Epithelial cell of proximal tubule (primary cell): ENCODE measurements at places on chromosomes 13 and 19.

- DNase-seq = no peak
Observed at GRCh38 chr13:95433537-95433936, 119.0 kb upstream of the CLDN10 start.

- DNase-seq = no peak
Observed at GRCh38 chr13:80508031-80508430, 167.1 kb upstream of the SPRY2 start.

DNA sequence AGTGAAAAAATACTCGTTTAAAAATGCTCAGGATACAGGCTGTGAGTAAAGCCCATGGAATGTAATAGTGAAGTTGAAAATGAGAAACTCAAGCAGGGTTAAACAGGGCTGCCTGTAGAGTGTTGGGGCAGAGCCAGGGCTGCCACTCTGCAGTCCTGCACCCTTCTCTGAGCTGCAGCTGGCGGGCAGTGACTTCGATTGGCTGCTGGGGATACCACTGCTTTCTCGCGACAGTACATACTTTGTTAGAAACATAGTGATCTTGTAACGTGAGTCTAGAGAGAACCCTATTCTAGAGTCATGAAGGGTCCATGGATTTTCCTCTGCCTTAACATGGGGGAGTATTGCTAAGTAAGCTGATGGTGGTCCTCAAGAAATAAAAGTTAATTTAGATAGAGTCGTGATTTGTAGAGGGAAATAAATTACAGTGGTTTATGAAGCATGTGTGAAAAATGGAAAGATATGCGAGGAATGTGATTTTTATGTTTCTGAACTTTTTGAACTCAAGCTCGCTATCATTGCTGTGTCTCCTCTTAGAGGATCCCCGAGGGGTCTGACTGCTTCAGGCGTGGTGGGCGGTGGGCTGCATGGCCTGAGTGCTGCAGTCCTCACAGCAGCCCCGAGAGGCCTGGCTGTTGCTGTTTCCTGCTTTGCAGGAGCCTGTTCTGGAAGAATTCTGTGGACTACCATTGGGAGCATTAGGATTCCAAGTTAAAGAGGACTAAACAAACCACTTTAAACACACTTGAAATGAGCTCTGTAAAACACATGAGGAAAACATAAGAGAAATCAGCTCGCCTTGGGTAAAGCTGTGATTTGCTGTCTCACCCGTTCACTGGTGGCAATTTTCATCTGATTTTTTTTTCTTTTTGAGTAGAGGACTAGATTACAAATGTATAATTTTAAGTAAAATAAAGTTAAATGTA, 95.7 kb downstream of the ARHGEF7 start:
- DNase-seq = no peak

GRCh38 chr19:30214651-30215051, 157.5 kb upstream of the ZNF536 start:
- DNase-seq = no peak

DNA sequence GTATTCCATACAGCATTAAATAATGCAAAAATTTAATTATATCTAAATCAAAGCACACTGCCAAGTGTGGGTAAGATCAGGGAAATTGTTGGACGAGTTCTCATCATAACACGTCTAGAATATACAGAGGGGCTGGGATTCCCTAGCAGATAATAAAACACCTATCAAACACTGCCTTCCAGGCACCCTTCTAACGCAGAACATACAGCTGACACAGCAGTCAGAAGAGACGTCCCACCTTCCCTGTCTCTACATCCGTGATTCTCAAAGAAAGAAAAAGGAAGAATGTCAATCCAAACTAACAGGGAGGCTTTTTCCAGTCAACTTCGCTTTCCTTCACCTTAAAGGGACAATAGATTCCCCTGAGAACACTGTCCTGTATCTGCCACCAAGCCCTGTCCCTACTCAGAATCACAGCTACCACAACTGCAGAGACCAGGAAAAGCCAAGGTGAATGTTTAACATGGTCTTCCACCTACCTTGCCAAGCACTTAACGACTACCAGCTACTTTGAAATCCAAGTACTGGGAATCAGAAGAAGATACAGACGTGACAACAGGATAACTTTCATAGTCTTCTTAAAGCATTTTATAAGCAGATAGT, 38.5 kb downstream of the TBC1D4 start:
- DNase-seq = no peak

- no peak for DNase-seq
Observed at GRCh38 chr19:42270346-42271044, 1.4 kb downstream of the CIC start.

GRCh38 chr13:69292789-69293425, 814.7 kb upstream of the ATXN8OS start:
- no peak for DNase-seq

- no peak for DNase-seq
Observed at GRCh38 chr19:38665950-38666662, 18.7 kb downstream of the ACTN4 start.

DNA sequence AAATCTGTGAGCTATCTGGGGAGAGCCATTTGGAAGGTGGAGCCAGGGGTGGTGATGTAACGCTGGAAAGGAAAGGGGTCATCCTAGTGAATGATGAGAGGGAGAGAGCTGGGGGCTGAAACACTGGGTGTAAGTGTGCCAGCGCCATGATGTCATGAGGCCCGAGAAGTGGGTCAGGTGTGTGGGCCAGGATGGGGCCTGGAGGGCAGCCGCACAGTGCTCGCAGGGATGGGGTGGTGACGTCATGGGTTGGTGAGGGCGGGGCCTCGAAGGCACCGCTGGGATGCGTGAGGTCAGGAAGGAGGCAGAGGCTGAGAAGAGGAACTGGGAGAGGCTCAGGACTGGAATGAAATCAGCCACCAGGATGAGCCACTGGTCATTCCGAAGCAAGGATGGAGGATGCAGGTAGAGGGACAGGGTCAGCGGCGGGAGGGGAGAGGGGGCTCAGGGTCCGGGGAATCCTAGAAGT, 4.4 kb downstream of the CCDC61 start:
- no peak for DNase-seq

- DNase-seq = no peak
Observed at GRCh38 chr19:29711584-29712132, 3.4 kb downstream of the C19orf12 start.

- no peak for DNase-seq
Observed at GRCh38 chr13:71303144-71303543, 563.9 kb downstream of the DACH1 start.

DNA sequence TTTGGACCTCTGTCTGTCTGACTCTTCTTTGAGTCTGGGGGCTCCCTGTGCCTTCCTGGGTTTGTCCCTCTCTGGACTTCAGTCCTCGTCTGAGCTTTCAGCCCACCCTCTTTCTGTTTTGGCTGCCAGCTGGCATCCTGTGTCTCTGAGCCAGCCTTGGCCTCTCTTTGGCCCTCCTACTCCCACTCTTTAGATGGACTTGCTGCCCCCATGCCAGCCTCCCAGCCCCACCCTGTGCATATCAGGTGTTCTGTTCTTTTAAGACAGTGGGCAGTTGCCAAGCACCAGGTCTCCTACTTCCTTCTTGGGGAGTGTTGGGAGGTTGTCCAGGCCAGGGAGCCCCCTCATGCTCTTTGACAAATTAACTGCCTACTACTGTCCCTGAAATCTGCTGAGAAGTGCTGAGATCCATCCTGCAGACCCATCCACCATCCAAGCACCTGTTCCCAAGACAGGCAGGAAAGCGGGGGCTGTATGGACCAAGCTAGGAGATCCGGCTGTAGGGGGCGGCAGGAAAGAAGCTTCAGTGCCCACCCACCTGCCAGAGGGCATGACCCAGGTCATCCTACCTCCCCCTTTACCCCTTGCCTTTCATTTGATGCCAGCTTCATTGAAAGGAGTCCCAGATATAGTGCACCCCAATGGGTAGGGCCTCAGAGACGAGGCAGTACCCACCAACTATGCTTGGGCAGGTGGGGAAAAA, 9.6 kb downstream of the CIC start:
- no peak for DNase-seq

GRCh38 chr19:17194608-17195007, 20.5 kb upstream of the USE1 start:
- DNase-seq = no peak

GRCh38 chr13:54845351-54845965, 1816.8 kb downstream of the OLFM4 start:
- DNase-seq = no peak

GRCh38 chr13:62110079-62110478, 694.4 kb upstream of the PCDH20 start:
- DNase-seq = no peak

- DNase-seq = no peak
Observed at GRCh38 chr13:68908879-68909278, 1198.7 kb upstream of the ATXN8OS start.

- no peak for DNase-seq
Observed at GRCh38 chr19:38284422-38284821, 19.6 kb upstream of the C19orf33 start.

DNA sequence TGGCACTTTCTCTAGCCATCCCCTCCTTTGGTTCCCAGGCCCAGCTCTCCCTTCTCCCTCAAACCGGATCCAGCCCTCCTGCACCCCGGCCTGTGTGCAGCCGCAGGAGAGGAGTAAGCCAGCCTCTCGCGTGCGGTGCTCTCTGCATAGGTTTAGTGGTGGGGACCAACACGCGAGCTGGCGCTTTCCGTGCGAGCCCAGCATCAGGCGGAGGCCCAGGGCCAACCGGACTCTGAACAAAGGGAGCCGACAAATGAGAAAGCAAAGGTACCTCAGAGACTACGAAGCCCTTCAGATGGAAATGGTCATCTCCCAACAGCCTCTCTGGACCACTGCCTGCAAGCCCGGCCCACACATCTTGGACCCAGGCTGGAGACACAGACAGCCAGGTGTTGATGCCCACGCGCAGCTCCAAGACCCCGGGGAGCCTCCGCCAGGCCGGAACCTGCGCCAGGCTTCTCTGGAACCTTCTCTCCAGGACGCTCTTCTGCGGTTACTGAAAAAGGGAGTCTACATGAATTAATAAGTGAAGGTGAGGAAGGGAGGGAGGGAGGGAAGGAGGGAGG, 16.5 kb upstream of the LATS2 start:
- DNase-seq = no peak

DNA sequence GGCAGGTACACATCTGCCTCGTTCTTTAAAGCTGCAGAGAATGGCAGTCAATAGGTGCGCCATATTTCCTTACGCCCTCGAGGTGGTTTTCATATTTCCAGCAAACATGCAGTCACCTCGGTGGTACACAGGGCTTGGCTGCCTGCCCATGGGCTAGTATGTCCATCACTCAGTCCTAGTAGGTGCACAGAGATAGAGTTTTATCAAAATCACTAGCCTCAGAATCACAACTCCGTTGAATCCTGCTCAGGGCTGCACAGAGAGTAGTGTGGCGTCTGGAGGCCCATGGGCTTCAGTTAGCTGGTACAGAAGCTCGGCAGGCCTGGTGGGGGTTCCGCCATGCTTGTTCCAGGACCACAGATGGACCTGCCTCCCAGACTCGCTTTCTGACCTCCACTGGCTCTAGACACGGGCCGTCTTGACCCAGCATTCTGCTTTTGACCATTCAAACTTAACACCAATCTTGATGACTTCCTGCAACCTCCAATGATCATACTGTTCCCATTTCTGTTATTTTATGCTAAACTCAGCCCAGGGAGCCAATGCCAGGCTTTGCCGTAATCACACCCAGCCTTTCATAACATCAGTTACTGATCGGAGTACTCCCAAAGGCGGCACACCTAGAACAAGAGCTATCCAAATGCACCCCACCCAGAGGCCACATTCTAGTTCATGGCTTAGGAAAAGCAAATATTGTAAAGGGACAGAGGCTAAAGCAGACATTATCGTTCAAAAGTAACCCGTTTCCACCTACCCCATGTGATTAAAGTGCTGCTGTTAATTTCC, 120.4 kb downstream of the RAB20 start:
- no peak for DNase-seq
